ENCODE measurements at places on chromosomes 4 and X.
A peak's percentile ranks its signal among the peaks of the same experiment; 100 is the strongest.

DNA sequence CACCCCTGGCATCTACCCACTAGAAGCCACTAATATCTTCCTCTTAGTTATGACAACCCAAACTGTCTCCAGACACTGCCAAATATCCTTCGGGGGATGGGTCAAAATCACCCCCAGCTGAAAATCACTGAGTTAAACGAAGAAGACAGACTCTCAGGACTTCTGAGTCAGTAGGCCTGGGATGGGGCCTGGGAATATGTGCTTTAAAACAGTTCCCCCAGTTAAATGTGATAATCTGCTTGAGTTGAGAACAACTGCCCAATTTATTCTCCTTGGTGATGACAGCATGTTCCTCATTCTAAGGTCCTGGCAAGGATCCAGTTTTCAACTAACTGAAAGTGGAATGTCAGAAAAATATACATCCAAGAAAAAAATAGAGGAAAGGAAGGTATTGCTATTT is 52.4 kb downstream of the CBLL2 start:
- no peak for DNase-seq

DNA sequence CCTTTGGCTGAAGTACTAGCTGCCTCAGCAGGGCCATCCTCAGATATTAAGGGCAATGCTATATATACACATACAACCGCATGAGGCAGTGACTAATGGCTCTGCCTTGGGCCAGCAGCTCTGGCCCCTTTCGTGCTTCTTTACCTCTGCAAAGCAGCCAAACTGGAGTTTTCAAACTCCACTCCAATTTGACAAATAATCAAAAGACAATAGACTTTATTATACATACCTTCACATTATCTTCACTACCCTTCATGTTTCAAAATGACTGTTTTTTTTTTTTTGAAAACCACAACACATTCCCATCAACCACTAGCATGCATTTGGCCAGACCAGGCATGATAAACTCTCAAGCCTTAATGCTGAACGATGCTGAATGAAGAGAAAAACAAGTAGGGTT is 187.7 kb downstream of the ENOX2 start:
- no peak for DNase-seq

DNA sequence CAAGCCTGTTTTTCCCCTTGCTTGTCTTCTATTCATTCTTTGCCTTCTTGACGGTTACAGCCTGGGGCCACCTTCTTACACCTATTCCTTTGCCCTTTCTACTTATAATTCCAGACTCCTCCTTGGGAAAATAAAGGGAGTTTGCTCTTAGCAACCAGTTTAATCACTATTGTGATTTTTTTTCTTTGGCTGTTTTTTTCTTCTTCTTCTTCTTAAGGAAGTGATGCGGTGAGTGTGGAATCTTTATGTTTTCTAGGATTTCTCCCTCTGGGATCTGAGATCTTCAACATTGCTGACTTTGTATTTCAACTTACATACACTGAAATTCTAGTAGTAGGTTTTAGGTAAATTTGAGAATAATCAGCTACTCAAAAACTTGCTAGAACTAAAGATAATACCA is 1.1 kb upstream of the KLHL13 start:
- no peak for DNase-seq

DNA sequence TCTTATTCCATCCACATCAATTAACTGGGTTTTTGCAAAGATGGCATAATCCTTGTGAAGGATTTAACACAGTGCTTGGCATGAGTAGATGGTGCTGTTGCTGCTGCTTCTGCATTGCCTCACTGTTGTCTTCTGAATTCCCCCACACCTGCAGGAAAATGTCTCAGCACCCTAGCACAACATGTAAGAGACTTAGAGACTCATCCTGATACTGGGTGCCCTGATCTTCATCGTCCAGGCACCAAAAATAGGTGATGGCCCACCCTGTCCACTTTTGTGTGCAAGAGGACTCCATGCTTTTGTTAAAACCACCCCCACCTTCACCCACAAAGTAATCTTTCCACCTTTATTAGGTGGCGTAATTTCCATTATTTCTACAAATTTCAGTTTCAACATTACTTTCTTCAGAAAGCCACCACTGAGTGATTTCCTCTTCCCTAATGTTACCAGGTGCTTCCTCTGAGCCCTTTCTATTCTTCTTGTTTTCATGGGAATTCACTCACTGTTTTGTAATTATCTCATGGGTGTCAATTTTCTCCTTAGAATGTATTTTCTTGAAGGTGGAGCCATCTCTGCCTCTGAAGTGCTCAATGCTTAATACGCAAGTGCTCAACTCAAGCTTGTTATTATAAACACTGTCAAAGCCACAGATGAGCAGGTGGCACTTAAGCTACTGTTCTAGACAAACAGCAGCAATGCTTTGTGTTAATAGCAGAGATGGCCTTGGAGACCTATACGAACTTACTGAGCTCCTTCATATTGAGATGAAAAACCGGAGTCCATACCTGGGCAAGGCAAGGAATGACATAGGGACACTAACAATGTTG is 89.5 kb downstream of the HS3ST1 start:
- DNase-seq: no peak

DNA sequence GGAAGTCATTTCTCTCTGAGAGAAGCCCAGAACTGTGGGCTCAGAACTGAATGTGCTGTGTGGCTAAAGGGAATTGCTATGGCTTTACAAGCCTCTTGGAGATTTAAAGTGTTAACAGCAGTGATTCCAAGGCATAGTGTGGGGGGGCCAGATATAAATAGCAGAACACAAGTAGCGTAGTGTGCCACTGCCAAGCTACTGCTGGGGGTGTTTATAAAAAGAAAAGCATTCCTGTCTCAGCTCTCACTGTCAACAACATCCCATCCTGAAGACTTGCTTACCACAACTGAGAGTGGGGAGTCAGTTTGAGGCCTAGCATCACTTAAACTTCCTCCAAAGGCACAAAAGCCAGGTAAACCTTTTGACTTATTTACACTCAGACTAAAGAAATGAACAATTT is at the start of gene ART3:
TSS of gene ART3 (plus strand) at position 242 of the 400 bp plus-strand sequence. CDS start 1,181 bp downstream, outside the sequence.
- no peak for DNase-seq

DNA sequence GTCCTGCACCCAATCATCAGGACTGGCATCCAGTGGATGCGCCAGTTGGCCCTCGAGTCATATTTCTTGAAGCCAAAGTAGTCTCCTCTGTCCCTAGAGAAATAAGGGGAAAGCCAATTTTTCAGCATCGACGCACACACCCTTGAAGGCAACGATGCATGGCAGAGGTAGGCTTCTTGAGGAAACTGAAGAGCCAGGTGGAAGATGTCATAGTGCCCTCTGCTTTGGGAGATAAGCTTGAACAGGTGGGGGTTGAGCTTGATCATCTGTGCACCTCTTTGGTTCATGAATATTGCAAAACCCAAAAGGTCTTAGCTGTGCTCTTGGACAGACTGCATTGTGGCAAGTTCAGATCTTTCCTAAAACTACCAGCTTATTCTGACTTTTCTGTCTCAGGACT is 34.6 kb upstream of the WDR1 start:
- DNase-seq: no peak

- no peak for DNase-seq
Measured at GRCh38 chr4:113452868-113453620, 308.5 kb downstream of the CAMK2D start.

- DNase-seq: no peak
Measured at GRCh38 chr4:168683595-168683994, 186.7 kb downstream of the PALLD start.

GRCh38 chr4:155667568-155668511 is 1.2 kb downstream of the GUCY1A1 start:
- DNase-seq: peak; percentile 64

- no peak for DNase-seq
Measured at GRCh38 chr4:122959981-122960610, 37.7 kb upstream of the NUDT6 start.

DNA sequence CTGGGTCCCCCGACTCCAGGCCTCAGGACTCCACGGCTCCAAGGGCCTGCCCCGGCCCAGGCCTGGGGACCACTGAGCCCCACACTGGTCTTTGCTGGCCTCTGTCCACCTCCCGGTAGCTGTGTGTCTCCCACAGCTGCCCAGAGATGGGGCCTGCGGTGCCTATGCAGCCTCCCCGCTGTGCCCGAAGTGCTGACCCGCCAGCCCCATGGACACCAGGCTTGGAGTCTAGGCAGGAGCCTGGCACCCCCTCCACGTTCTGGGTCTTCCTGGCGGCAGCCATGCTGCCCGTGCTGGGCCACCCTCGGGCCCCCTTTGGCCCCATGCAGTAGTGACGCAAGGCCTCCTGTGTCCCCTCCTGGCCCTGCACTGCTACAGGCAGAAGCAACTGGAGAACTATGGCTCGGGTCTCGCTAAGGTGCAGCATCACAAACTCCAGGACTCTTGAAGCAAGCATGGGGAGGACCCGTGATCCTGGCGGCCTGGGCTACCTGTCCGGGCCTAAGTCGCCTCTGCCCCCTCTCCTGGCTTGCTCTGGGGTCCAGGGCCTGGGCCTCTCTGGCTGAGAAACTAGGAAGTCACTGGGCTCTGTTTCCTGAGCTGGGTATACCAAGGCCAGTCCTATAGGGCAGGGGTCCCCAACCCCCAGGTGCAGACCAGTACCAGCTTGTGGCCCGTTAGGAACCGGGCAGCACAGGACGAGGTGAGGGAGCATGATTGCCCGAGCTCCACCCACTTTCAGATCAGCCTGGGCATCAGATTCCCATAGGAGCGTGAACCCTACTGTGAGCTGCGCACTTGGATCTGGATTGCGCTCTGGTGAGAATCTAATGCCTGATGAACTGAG is 917 bp downstream of the MYL5 start:
- no peak for DNase-seq

DNA sequence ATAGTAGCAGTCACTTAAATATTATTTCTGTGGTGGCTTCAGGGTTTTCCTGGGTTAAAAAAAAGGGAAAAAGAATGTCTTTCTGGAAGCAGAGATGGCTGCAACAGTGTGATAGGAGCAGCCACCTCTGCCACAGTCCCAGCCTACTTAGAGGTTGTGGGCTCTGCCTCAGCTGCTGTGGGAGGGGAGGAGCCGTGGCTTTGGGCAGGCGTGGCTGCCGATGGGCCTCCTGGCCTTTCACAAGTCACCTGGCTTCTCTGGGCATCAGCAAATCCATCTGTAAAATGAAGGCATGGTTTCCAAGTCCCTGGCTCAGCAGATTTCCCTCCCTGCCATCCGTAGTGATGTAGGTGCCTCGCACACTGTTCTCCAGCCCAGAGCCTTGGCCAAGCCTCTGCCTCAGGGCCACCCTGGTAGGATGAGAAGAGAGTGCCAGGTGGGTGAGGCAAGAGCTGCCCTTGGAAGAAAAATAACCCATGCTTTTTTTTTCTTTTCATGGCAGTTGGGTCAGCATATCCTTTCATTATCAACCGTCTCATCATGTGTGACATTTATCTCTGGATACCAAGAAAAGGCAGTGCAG is 66.1 kb downstream of the PTTG2 start:
- no peak for DNase-seq

DNA sequence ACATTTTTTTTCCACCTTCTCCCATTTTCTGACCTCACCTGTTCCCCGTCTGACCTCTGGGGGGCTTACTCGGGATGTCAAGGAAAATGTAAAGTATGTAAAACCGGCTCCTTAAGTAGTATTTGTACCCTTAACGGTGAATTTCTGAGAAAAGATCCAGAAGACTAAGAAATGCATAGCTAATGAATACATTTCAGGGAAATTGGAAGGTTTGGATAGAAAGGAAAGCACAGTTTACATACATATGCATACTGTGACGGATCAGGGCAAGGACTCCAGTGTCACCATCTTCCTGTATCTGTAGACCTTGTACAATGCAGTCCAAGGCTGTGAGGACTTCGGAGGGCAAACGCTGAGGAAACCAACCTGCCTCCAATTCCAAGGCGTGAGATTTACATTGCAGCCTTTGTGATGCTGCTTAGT is 2185.9 kb upstream of the TENM3 start:
- DNase-seq: no peak

- DNase-seq: no peak
Measured at GRCh38 chr4:144291164-144291563, 150.6 kb upstream of the GYPA start.

- DNase-seq: no peak
Measured at GRCh38 chr4:158808399-158808798, 39.6 kb downstream of the FNIP2 start.

DNA sequence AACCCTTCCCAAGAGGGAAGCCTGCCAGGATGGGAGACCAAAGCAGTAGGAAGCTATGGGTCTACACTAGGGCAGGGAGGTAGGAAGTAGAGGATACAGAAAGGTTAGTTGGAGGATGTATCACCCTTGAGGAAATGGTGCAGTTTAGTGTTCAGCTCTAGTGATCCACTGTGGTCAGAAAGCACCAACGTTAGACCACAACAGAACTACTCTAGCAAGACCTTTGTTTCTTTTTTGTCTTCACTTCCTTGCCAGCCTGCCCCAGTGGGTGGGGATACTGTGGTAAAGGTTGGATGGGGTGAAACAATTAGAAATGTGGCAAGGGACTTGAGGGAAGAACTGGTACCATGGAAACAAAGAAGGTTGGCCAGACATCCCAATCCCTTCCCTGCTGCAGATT is 83.3 kb downstream of the DDIT4L start:
- no peak for DNase-seq

DNA sequence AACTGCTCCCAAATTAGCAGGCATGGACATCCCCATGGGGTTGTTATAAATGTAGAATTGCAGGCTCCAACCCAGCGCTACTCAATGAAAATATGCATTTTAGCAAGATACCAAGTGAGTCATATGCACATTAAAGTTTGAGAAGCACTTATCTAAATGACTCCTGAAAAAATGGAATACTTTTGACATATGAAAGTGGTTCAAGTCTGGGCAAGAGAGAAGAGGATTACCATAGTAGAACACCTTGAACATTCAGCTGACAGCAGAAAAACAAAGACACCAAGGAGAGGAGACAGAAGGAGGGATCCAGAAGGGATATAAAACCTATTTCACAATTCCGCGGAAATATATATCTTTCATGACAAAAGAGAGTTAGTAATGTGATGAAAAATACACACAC is 63.2 kb upstream of the CT83 start:
- no peak for DNase-seq

- DNase-seq: no peak
Measured at GRCh38 chr4:76066546-76066945, 8.0 kb upstream of the ART3 start.

GRCh38 chr4:98573791-98574190 is 84.6 kb downstream of the TSPAN5 start:
- DNase-seq: no peak

DNA sequence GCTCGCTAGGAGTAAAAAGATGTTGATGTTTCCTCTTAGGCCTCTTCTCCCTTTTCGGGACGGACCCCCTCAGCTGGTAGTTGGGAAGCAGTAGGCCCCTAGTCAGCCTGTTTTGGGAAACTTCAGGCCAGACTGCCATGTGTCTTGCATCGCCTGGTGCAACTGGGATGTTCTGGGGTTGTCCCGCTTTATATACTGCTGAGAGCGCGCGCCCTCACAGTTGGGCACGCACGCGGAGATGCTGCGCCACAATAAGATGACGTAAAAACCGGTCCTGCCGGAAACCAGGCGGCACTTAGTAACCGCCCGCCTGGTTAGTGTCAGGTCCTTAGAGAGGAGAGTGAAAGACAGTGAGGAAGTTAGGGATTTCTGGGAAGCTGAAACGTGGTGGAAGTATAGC is 231.3 kb upstream of the CT83 start:
- no peak for DNase-seq

DNA sequence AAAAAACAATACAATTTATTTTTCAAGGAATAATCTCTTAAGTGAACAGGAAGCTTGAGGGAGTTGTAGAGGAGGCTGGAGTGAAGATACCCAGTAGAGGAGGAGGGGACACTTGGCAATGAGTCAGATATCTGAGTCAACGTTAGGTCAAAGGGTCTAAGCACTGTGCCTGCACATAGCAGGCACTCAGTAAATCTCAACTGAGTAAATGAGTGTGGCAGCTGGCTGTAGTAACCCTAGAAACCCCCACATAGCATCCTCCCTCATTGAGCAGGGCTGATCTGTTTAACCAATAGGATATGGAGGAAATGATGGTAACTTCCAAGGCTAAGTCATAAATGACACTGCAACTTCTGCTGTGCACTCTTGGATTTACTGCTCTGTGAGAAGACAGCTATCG is 186.0 kb upstream of the FAM241A start:
- DNase-seq: no peak
